ENCODE measurements at places on chromosomes 7 and 10.

DNA sequence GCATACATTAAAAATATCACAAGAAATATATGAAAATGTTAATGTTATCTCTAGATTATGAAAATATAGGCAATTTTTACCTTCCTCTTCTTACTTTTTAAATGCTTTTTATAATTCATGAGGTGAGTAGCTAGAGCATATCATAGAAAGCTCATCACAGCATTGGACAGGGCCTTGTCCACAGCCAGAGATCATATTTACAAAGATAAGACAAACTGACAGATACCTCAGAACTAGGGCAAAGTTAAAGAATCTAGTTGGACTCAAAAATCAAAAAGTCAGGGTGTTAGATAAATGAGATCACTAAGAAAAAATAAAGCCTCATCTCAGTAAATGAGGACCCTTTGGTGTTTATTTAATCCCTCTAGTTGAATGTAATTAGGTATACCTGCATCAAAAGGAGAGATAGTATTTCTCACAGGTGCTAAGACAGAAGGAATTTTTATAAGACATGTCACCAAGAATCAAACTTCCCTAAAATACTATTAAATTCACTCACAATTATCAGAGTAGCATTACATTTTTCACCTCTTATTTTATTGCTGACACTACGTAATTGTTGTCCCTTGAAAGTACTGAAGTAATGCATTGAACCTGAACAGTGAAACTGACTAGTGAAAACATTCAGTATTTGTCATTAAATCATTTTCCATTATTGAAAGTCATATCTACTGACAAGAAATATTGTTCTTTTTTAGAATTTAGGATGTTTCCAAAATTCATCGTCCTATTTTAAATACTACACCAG, 25.6 kb downstream of the CFAP69 start:
- DNase-seq: no peak

DNA sequence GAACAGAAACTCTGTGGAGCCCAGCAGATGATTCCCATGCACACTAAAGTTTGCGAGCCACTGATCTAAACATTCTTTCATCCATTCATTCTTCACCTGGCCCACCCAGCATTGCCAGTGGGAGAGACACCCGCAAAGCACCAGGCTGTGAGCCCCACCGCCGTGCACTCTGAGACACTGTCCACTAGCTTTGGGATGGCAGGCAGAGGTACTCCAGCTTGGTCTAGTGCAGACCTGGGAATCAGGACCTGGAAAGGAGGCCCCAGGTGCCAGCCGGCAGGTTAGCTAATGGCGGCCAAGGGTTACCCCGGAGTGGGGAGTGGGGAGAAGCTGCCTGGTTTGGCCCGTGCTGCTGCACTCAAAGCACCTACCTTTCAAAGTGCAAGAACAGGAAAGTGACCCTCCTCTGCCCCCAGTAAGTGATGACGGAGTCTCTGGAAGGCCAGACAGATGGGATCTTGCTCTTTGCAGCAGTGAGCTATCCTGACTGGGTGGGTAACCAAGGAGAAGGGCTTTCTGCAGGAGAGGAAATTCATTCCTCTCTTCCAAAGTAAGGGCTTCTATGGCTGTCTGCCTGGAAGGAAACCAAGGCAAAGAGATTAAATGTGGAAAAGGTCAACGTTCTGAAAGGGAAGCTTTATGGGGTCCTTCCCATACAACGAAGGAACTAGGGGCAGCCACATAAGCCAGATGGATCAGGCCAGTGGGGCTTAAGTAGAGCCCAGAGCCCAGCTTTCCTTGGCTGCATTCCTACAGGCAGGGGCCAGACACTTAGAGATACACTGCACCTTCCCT, 74.2 kb upstream of the LRRC4 start:
- no peak for DNase-seq

DNA sequence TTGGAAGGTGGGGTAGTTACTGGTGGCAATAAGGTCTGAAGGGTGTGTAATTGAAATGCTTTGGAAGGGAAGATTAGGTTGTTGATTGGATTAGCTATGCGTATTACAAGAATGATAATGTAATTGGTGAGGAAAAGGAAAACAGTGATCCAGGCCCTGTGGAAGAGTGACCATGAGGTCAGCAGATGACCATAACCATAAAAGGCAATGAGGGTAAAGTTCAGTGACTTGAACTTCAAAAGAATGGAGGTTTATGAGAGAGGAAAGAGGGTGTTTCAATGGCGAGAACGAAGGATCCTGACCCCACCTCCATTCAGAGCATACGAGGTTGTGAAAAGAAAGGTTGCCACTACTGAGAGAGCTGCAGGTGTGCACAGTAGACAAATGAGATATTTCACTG, 439.7 kb downstream of the CCSER2 start:
- DNase-seq: no peak

DNA sequence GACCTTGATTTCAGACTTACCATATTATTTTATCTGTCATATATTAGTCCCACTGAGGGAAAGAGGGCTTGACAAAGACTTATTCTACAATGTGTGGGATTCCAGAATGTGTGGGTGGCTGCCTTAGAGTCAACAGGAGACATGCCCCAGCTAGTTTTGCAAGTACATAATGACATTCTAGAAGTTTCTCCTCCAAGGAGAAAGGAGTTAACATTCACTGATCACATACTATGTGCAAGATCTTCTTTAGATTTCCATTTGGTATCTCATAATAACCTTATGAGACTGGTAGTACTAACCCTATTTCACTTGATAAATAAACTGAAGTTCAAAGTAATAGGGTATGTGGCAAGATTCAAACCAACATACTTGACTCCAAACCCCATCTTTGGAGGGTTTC, 25.2 kb downstream of the IRF5 start:
- no peak for DNase-seq

GRCh38 chr7:155216475-155217272, 81.0 kb upstream of the INSIG1 start:
- no peak for DNase-seq

GRCh38 chr7:31882187-31882586, 188.0 kb downstream of the PDE1C start:
- no peak for DNase-seq

- no peak for DNase-seq
Observed at GRCh38 chr7:1459920-1460820, 900 bp upstream of the MICALL2 start.

- no peak for DNase-seq
Observed at GRCh38 chr10:45424668-45425404, 50.8 kb downstream of the ALOX5 start.

DNA sequence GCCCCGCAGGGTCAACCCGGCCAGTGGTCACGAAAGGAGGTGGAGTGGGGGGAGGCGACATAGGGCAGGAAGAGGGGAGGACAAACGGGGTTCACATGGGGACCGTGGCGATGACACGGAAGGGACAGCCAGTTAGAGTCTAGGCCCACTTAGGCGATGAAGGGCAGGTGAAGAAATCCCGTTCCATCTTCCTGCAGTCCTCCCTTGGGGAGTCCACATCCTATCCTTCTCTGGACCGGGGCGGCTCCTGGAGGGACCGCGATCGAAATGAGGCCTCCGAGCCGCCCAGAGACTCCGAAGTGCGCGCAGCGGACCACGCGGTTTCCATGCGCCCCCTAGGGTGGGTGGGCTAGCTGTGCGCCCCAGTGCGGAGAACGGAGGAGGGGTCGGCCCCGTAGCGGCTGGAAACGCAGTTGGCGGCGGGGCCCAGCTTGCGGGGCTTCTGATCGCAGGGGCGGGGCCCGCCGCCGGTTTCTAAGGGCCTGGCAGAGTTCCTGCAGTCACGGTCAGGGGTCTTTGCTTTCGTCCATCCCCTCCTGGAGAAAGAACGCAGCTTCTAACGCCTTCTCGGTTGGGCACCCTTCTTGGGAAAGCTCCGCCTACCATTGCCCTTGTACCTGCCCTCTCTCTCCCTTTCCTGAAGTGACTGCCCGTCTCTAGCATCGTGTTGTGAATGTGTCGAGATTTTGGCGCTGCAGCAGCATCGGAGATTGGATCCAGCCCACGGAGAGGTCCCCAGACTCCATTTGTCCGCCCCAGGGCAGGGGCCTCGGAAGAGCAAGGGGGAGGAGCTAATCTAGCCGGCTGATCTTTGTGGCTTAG, 17.9 kb upstream of the TMEM225B start:
- peak; percentile 81 for DNase-seq

DNA sequence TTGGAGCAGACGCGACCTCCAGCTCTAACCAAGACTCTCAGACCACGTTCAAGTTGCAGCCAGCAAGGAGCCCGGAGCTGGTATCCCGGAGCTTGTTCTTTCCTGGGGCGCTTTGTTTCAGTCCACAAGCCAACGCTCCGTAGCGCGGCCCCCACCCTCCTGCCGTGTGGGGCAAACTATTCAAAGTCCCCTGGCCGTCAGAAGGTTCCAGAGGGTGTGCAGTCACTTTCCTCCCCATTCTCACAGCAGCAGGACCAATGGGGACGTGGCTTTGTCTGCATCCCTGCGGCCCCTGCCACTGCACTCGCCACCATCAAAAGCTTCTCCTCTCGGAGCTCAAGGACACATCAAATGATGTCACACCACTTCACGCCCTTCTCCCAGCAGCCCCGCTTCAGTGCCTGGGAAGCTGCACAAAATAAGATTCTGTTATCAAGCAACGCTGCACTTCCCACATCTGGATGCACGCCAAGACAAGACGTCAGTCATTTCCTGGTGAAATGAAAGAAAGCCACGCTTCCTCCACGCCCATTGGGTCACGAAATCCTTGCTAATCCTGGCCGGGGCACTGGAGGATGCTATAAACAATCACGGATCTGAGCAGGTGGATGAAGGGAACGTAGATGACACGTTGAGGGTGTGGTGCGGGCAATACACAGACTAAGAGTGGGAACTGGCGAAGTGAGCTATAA, 348.2 kb downstream of the PTPRN2 start:
- peak; percentile 22 for DNase-seq

DNA sequence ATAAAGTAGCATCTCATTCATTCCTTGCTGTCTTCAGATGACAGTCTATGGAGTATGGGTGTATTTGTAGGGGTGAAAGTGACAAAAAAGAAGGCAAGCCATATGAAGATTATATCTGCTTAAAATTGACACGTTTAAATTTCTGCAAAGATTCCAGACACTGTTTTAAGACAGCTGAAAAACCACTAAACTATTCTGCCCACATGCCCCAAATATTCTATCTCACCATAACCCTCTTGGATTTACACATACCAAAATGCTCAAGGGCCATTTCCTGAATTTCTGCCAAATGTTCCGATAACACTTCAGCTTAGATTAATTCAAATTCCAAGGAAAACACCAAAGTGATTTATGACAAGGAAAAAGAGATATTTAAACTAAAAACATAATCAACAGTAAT, 99.9 kb upstream of the IL6 start:
- no peak for DNase-seq

DNA sequence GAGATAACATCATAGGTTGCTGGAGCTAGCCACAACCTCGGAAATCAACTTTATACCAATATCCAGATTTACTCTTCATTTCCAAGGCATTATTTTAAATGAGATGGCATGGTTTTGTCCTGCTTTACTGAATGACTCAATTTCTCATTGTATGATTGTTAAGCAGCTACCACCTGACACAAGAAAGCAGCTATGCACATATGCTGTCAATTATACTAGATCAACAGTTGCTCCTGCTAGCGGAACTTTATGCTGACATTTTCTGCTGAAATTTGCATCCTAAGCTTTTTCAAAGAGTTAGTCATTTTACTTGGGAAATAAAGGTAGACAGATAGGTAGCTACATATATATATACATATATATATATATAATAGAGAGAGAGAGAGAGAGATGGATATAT, 8.9 kb upstream of the CH25H start:
- DNase-seq: no peak

- no peak for DNase-seq
Observed at GRCh38 chr10:70834441-70835151, 18.8 kb downstream of the SGPL1 start.

DNA sequence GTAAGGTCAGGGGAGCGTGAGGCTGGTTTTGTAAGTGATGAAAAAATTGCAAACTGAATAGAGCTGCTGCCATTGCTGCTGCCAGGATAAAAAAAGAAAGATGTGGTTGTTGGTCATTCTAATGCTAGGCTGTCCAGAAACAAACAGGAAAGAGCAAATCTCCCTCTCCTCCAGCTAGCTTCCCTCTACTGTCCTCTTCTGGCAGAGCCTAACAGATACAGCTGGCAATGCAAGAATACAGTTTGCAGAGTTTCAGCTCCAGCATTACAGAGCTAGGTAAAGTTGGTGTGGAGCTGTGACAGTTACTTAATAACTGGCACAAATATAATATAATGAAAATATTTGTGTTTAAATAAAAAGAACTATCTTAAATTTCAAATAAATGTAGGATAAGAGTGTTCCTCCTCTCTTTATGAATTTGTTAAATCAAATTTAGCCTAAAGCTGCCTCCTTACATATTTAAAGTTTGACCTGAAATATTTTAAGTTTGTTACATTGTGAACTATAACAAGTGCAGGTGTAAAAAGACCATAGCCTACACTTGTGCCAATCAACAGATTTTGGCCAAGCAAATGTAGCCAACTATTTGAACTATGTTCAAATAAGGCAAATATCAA, 407.7 kb downstream of the SH2D4B start:
- DNase-seq: no peak

- DNase-seq: no peak
Observed at GRCh38 chr10:130889780-130890179, 421.7 kb downstream of the TCERG1L start.

DNA sequence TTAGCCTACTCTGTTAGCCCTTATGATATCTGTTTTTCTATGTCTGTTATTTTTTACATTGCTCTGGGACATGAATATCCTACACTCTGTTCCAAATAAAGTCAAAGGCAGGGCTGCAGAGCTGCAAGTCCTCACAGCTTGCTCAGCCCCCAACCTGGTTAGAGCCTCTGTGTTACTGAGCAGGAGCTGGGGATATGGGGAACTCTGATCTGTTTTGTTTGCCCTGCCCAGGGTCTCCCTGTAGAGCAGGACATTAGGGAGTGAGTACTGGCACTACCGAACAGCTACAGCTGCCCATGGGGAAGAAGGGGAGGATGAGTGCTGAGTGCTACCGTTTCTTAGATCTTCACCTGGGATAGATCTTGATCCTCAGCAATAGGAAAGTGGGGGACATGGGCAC, 32.8 kb upstream of the FGL2 start:
- DNase-seq: no peak

GRCh38 chr7:122628651-122629411, 70.1 kb downstream of the RNF133 start:
- no peak for DNase-seq

- no peak for DNase-seq
Observed at GRCh38 chr7:99844328-99844727, 16.5 kb downstream of the CYP3A43 start.

DNA sequence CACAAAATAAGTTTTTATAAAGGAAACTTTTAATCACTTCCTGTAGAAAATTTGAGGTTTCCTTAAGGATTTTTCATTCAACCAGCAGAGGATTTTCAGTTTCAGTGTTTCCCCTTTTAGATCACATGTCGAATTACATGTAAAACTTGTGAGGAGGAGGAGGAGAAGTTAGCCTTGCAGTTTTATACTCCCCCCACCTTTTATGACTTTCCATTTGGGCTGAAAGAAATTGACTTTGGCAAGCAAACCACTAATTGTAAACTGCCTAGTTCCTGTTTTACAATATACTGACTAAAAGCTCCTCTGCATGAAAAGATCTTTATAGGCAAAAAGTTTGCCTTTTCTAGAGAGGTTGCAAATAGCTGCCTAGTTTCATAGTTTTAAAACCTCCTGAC, 3.0 kb downstream of the BAMBI start:
- DNase-seq: no peak

DNA sequence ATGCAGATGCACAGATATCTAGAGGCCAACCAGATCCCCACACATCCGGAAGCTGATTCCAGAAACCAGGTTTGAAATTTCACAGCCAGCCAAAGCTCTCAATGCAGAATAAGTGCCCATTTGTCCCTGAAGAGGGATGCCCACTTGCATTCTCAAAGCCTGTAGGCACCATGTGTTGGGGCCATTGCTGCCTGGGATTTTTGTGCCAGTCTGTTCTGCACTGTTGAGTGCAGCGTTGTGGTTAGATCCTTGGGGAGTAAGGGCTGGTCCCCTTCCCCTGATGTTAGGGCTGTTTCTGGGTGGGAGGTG, 62.4 kb downstream of the EEPD1 start:
- no peak for DNase-seq

Data from ELF-1 (cell line).